ENCODE measurements at places on chromosomes 1 and 21. TPM values are rescaled to one million over a fixed set of nuclear protein-coding genes. Genes with fewer than 3 reads are reported as not detected.

DNA sequence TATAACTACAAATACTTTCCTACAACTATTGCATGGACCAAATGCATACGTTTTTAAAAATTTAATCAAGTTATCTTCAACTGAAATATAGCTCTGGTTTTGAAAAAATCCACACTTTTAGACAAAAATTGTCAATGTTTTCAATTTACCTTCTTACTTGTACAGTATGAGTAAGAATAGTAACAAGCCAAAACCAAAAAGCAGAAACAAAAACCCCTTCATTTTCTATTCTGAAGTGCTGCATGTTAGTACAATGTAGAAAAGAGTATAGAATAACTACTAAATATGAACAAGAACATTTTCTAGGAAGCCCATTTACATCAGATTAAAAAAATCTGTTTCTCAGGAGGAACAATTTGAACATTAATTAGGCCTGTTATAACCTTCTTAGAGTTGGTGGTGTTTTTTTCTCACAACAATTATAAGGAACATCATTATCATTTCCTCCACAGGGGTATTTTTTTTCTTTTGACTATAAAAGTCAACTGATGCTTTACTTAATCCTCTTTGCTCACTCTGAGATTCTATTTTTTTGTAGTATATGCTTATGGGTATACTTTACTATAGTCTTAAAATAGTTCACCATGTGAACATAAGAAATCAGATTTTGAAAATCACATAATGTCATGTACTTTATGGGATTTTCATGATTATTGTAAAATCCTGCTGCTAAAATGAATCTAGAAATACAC, 475.4 kb downstream of the PTBP2 start:
- no peak for DNase-seq

DNA sequence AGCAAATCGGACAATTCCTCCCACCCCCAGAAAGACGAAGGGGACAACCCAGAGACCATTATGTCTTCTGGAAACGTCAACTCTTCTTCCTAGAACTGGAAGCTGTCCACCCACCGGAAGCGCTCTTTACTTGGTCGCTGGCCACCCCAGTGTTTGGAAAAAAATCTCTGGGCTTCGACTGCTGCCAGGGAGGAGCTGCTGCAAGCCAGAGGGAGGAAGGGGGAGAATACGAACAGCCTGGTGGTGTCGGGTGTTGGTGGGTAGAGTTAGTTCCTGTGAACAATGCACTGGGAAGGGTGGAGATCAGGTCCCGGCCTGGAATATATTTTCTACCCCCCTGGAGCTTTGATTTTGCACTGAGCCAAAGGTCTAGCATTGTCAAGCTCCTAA, 3.2 kb downstream of the S1PR1 start:
- no peak for DNase-seq

Gene UBL4B
- not detected for total RNA-seq

Gene LCE1F
- total RNA-seq = not detected

DNA sequence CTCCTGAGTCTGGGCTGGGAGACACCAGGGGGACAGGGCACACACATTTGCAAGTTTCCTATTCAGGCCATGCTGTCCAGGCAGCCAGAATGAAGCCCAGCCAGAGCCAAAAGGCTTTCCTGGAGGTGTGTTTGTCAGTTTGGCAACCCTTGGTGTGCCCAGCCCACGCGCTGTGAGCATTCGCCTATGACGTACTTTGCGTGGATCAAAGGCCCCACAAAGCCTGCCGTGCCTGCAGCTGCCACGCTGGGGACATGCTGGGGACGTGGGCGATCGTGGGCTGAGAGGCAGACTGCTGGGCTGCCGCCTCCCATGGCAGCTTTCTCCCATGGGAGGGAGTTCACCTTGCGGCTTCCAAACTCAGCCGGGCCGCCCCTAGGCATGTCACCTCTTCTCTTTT, 57.5 kb downstream of the CD247 start:
- no peak for DNase-seq

DNA sequence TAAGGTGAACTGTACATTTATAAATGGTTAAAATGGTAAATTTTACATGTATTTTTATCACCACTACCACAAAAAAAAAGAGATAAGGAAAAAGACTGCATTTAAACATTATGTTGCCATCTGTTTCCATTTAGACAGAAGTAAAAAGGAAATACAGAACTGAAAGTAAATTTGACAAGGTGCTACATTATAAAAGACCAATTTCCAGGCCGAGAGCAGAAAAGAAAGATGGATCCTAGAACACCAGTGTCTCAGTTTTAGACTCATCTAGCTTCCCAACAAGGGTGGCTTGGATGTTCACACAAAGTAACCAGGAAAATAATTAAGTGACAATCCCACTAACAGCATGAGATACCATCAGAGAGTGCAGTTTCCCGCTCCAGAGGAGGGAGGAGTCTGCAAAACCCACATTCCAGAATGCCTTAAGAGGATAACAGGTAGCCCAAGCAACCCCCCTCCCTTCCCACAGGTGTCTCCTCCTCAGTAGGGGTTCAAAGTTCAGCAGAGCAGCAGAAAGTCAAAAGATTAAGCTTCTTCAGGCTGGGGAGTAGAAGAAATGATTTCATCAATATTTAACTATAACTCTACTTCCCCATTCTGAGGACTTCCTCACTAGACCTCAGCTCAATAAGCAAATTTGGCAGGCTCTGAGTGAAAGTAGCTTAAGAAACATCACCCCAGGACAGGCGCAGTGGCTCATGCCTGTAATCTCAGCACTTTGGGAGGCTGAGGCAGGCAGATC, 11.8 kb downstream of the TPM3 start:
- no peak for DNase-seq

Gene OR2T29
- not detected for total RNA-seq

Gene SELL
- 0.27 TPM for total RNA-seq

- peak; percentile 55 for DNase-seq
Measured at GRCh38 chr1:46137916-46138315, 5.5 kb upstream of the PIK3R3 start.

Gene PRDM16
- total RNA-seq = 11.3 TPM

GRCh38 chr1:89609781-89610456, 23.0 kb upstream of the LRRC8C start:
- DNase-seq = no peak

- DNase-seq = no peak
Measured at GRCh38 chr1:177145106-177146070, 19.1 kb downstream of the ASTN1 start.

Gene TEDDM1
- not detected for total RNA-seq

Gene SPRR2A
- not detected for total RNA-seq

Gene IGSF9
- total RNA-seq = not detected
